ENCODE measurements at places on chromosomes 3 and 15.
A peak's percentile ranks its signal among the peaks of the same experiment; 100 is the strongest.

DNA sequence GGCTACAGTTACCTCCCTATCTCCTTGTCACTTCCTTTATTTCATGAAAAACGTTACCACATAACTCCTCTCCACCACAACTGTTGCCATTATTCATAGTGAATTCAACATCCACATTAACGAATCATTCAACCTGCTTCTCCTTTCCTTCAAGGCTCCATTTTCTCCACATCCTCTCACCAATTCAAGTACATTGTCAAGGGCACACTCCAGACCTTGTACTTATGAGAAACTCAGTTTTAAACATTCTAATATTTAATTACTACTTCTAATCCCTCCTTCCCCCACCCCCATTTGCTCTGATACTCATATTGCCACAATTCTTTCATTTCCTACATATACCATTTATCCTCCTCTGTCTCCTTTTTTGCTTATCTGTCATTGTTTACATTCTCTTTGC is 871.2 kb downstream of the TUSC7 start:
- no peak for DNase-seq

DNA sequence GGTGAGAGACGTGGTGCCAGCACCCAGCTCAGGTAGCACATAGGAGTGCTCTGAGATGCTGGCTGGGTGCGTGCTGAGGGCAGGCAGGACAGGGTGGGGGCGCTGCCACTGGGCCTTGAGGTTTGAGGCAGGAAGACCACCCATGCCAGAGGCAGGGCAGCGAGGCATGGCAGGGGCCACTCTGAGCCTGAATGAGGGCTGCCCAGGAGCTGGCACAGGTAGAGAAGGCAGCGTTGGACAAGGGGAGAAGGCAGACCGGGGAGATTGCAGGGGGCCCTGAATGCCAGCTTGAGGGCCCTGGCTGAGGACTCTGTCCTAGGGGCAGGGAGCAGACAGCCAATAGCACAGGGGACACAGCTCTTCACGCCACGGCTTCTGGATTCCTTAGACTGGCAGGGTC is 50.2 kb downstream of the ADAMTS7 start:
- DNase-seq: no peak

- DNase-seq: peak; percentile 61
Observed at GRCh38 chr15:73346735-73347312, 21.9 kb downstream of the HCN4 start.

DNA sequence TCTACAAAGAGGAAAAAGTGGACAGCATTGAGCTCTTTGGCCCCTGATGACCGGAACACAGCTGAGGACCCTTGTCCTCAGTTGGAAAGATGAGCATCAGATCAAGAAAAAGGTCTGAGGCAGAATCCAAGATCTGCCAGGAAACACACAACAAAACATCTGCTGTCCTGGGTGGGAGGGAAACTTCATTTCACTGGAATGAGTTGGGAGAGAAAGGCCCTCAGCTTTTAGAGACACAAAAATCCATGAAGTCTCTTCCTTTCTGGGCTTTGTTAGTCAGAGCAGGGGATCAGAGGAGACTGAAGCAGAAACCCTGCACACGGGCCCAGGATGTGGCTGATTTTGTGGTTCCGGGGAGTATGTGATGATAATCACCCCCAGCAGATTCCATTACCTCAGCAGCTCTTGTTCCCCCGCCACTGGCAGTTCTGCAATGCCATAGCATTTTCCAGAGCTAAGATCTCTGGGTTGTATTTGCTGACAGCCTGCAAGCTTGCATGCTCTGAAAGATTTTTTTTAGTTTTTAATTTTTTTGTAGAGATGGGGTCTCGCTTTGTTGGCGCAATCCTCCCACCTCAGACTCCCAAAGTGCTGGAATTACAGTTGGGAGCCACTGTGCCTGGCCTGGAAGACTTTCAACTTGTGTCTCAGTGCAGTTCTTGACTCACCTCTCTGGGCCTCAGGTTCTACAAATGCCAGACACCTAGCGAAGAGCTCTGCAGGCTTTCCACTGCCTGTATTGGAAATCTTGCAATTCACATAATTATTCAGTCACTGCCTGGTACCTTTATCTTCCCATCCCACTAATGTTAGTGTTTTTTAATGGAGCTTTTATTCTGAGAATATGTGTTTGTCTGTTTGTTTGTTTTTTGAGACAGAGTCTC is 5.8 kb upstream of the TATDN2 start:
- peak; percentile 77 for DNase-seq

- no peak for DNase-seq
Observed at GRCh38 chr3:155070932-155071387, 9.2 kb upstream of the MME start.

DNA sequence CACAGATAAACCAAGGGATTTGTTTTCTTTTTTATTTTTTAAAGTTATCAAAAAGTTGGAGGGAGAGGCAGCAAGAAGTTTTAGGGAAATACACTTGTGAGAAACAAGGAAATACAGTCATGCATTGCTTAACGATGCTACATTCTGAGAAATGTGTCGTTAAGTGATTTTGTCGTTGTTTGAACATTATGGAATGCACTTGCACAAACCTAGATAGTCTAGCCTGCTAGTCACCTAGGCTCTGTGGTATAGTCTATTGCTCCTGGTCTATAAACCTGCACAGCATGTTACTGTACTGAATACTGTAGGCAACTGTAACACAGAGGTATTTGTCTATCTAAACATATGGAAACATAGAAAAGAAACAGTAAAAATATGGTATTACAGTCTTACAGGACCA is 2.0 kb upstream of the NFKBIZ start:
- no peak for DNase-seq

GRCh38 chr3:79639855-79640254 is 127.9 kb downstream of the ROBO1 start:
- no peak for DNase-seq

GRCh38 chr3:151199554-151200438 is 3.2 kb downstream of the GPR171 start:
- DNase-seq: no peak

All from activated naive CD4-positive, alpha-beta T cell treated with Interleukin-2 at 50 U/mL for 16 hours (primary cell).